ENCODE measurements at places on chromosomes 5 and 9.

- no peak for DNase-seq
These were observed 129.6 kb upstream of the PRLR start for GRCh38 chr5:35359859-35360258.

GRCh38 chr5:148230240-148230639 is 8.1 kb upstream of the MARCOL start:
- no peak for DNase-seq

GRCh38 chr5:173556142-173557028 is 60.1 kb downstream of the BOD1 start:
- DNase-seq: no peak

DNA sequence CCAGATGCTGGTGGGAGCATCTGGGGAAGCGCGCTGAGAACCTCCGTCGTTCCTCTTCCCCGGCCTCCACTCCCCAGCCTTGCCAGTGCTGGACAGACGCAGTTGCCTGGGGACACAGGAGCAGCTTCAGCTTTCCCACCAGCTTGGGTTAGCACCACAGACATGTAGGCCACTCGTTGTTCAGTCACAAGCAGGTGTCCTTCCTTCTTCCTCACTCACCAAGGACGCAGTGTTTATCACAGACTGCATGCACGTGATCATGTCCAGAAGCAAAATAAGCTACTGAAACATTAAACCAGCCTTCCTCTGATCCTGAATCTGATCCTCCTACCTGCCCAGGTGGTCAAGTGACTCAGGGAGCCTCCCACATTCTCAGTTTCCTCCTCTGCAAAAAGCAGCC is 232.9 kb downstream of the SYK start:
- no peak for DNase-seq

DNA sequence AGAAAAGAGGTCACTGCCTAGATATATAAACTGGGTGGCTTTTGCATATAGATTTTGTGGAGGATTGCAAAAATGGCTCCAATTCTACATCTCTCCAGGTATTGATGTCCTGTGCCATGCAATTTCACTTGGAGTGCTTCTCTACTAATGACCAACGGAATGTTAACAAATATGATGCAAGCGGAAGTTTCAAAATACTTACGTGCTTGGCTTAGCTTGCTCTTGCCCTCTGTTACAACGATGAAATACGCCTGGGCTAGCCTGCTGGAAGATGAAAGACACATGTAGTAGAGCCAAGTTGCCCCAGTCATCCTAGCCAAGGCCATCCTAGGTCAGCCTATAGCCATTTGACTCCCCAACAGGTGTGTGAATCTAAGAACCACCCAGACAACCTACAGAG is 3.6 kb upstream of the POC5 start:
- DNase-seq: no peak

GRCh38 chr5:132498152-132498551 is 7.6 kb upstream of the IRF1 start:
- DNase-seq: no peak

DNA sequence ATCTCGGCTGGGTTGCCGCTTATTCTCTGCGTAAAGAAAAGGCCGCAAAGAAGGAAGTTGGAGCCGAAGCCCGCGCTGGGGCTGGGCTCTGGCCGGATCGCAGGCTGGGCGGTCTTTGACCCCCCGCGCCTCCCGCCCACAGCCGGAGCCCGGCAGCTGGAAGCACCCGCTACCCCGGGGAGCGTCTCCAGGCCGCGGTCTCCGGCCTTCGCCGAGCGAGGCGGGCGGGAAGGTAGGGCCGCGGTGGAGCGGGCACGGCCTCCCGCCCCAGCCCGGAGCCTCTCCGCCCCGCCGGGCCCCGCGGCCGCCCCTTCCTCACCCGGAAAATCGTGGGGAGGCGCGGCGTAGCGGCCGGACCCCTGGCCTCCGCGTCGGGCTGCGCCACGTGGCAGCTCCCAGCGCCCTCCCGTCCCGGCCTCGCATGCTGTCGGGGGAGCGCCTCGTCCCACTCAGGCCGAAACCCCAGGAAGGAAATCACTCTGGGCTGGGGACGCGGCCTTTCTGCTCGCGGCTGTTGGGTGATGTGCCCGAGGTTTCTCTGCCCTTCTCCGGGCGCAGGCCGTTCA is 12.0 kb downstream of the FOXD1 start:
- no peak for DNase-seq

DNA sequence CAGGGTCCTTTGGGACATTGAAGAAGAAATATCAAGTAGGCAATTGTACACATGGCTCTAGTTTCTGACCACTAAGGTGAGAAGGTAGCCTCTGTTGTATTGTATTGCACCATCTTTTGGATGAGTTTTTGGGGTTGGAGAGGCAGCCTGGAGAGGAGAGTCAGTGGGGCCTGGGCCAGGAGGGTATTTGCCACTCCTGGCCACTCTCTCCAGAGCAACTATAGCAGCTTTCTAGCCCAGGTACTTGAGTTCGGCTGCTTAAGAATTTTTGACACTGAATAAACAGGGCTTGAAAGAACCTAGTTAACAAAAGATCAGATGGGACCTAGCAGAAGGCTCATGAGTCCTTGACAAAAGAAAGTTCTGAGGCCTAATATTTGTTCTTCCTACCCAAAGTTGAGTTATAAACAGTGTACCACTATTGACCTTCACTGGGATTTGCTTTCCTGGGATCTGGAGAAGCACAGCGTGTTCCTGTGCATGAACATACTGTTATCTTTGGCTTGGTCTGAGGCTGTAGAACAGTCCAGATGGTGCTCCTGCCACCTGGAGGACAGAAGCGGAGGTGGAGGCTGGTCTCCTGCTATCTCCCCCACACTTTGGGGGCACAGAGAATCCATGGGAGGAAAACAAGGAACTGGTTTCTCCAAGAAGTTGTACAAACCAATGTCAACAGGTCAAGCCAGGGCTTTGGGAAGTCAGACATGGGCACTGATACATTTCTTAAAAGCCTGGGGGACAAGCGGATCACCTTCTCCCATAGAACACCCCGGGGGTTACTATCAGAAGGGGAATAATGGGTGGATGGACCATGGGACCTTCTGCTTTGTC is 110.4 kb upstream of the LIFR start:
- DNase-seq: no peak

All from NCI-H1417 (cell line).